Spinal cord (tissue), 10 donors: ENCODE measurements at places on chromosomes 11 and 22. TPM values are rescaled to one million over a fixed set of nuclear protein-coding genes. Genes with fewer than 3 reads are reported as not detected.

Gene GRIK4
- total RNA-seq: 6.1 TPM

Gene C11orf52
- total RNA-seq: 0.88 TPM

Gene HBG2
- total RNA-seq: 12,245 TPM

Gene LGALS12
- total RNA-seq: 0.99 TPM

Gene TESMIN
- 4.7 TPM for total RNA-seq

Gene USH1C
- total RNA-seq: 5.3 TPM
